NCI-H1048 (cell line): ENCODE measurements at places on chromosomes 12 and 14.

DNA sequence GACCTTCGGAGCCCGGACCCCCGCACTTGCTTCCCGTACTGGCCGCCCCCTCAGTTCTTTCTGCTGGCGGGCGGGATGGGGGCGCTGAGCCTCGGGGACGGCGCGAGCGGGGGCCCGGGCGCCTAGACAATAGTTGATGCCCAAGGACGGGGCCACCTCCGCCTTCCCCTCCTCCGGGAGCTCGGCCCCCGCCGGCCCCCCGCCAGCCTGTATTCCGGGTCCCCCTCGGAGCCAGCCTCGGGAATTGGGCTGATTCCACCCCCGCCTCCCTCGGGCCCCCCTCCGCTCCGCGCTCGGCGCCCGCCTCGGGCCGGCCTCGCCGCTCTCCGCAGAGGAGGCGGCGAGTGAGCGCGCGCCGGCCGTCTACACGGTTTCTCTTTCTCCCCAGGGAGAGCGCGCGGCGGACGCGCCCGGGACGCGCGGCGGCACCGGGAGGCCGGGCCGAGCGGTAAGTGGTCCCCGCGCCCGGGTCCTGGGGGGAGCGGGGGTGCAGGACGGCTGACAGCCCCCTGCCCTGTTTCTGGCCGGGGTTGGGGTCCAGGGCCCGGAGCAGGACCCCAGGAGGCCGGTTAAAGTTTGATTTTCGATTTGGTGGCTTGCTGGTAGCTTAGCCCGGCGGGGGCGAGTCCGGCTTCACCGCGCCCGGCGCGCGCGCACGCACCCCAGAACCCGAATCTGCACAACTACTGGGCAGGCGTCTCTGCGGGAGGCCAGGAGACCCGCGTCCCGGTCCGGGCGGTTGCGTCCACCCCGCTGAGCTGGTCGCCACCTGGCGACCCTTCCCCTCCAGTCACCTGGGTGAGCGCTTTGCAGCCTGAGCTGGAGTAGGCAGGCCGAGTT lies 413.7 kb downstream of the PCNX1 start:
- no peak for DNase-seq

DNA sequence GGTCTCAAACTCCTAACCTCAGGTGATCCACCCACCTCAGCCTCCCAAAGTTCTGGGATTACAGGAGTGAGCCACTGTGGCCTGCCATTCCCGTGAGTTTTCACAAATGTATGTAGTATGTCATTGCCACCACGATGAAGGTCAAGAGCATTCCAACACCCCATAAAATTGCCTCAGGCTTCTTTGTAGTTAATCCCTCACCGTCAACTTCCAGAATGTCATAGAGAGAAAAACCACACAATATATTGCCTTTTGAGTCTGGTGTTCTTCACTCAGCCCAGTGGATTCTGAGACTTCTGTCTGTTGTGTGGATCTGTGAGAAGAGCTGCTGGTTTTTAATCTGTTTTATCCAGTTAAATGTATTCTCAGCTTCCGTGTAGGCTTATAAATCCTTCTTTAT lies 12.6 kb upstream of the CFAP251 start:
- no peak for DNase-seq

- no peak for DNase-seq
Measured at GRCh38 chr14:65926935-65927700, 514.6 kb downstream of the FUT8 start.

- DNase-seq, result no peak
Measured at GRCh38 chr12:95316798-95317197, 99.2 kb downstream of the VEZT start.
